Activated CD8-positive, alpha-beta memory T cell treated with anti-CD3 and anti-CD28 coated beads, Interleukin-2, amount 10 ng/mL, durations not matched to agents 7 days and 5 days (primary cell): ENCODE measurements at places on chromosomes 1 and 21. TPM values are rescaled to one million over a fixed set of nuclear protein-coding genes. Genes with fewer than 3 reads are reported as not detected.

CLDN17 gene
- not detected for total RNA-seq

C8A gene
- total RNA-seq: not detected

ADAMTS1 gene
- 2.0 TPM for total RNA-seq

SRGAP2B gene
- 41.2 TPM for total RNA-seq

NMNAT2 gene
- not detected for total RNA-seq

GRCh38 chr1:56376188-56376984 lies 203.0 kb downstream of the PLPP3 start:
- no peak overlapping the region for H3K27ac ChIP-seq
- DNase-seq: no peak
- no peaks in the 10 kb centered on the region for H3K4me1 ChIP-seq
- no peaks in the 10 kb centered on the region for H3K27me3 ChIP-seq
- H3K4me3 ChIP-seq: no peak overlapping the region

DNA sequence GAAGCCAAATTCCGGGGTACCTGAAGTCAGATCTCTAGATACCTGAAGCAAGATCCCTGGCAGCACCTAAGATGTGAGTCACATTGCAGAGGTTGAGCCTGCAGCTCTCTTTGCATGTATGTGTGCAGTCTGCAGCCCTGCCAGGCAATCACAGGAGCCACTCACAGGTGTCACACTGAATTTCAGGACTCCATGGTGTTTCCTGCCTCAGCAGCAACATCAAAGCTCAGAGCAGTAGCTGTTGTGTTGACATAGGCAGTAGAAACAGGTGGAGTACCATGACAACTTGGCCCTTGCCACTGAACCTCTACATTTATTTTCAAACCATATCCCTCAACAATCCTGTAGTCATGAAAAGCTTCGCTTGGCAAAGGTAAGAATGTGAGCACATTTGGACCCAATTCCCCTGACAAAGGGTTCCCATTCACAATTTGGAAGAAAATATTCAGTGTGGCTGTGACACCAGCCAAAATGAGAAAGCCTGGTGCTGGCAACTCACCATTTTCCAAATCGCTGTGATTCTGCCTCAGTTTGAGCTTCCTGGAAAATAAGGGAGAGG lies 419.8 kb upstream of the NFIA start:
- no peaks in the 10 kb centered on the region for H3K4me1 ChIP-seq
- DNase-seq: no peak
- no peaks in the 10 kb centered on the region for H3K36me3 ChIP-seq

DNA sequence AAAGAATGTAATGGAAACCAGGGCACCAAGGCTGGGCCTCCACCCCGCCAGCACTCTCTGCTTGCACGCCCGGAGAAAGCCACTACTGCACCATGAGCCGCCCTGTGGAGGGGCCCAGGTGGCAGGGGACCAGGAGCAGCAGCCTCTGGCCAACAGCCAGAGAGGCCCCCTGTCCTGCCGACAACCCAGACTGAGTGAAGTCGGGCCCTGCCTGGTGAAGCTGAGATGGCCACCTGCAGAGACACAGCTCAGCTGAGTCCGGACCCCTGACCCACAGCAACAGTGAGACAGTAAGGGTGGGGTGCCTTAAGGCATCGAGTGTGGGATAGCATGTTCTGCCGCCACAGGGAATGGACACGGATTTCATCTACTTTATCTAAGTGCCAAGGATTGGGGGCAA lies 28.9 kb downstream of the WDR4 start:
- peaks cover 15% of the 10 kb centered on the region for H3K4me1 ChIP-seq
- H3K27ac ChIP-seq: peak overlapping the region; percentile 15
- H3K4me3 ChIP-seq: no peak overlapping the region
- H3K36me3 ChIP-seq: peaks cover 38% of the 10 kb centered on the region
- H3K27me3 ChIP-seq: no peaks in the 10 kb centered on the region

- H3K27ac ChIP-seq: no peak overlapping the region
- no peak for DNase-seq
- H3K4me3 ChIP-seq: no peak overlapping the region
- no peaks in the 10 kb centered on the region for H3K27me3 ChIP-seq
- H3K36me3 ChIP-seq: no peaks in the 10 kb centered on the region
- no peaks in the 10 kb centered on the region for H3K4me1 ChIP-seq
Measured at GRCh38 chr21:44522753-44523204, 17.2 kb downstream of the KRTAP10-1 start.

DNA sequence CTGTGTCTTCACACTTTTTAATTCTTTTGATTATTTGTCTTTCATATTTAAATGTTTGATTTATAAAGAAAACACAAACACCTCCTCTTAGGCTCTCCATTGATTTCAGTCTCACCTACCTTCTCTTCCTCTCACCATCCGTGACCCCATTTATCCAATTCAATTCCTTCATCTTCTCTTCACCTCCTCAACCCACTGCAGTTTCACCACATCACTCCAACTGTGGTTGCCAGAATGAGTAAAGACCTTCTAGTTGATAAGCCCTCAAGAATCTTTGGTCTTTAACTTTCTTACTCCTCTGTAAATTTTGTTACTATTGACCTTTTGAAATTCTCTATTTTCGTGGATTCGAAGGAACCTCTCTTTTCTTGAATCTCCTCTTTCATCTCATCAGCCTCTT lies 260.7 kb downstream of the CHRM3 start:
- DNase-seq: no peak
- H3K36me3 ChIP-seq: peaks cover 2% of the 10 kb centered on the region
- H3K27ac ChIP-seq: no peak overlapping the region
- H3K4me1 ChIP-seq: no peaks in the 10 kb centered on the region
- no peak overlapping the region for H3K4me3 ChIP-seq
- H3K27me3 ChIP-seq: no peaks in the 10 kb centered on the region

DNA sequence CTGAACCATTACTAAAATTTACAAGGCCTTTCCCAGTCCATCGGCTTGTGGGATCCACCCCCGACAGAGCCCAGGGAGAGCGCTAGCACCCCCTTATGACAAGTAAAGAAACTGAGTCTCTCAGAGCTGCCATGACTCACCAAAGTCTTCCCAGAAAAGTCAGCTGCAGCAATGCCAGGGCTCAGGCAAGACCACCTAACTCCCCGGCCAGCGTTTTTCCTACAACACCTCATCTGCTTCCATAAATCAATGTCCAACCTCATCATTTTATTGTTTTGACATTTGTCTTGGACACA lies 15.0 kb downstream of the DHCR24 start:
- no peak overlapping the region for H3K4me3 ChIP-seq
- peaks cover 44% of the 10 kb centered on the region for H3K36me3 ChIP-seq
- no peaks in the 10 kb centered on the region for H3K27me3 ChIP-seq
- DNase-seq: no peak
- no peaks in the 10 kb centered on the region for H3K4me1 ChIP-seq

- H3K27ac ChIP-seq: no peak overlapping the region
- H3K36me3 ChIP-seq: no peaks in the 10 kb centered on the region
- no peaks in the 10 kb centered on the region for H3K27me3 ChIP-seq
- no peaks in the 10 kb centered on the region for H3K4me1 ChIP-seq
Measured at GRCh38 chr1:113423826-113424225, 33.5 kb downstream of the MAGI3 start.

GRCh38 chr1:23452011-23452411 lies 27.5 kb upstream of the TCEA3 start:
- no peak overlapping the region for H3K27ac ChIP-seq
- peaks cover 8% of the 10 kb centered on the region for H3K27me3 ChIP-seq
- H3K36me3 ChIP-seq: no peaks in the 10 kb centered on the region
- H3K4me1 ChIP-seq: peaks cover 15% of the 10 kb centered on the region

- no peaks in the 10 kb centered on the region for H3K27me3 ChIP-seq
- no peaks in the 10 kb centered on the region for H3K36me3 ChIP-seq
- H3K4me1 ChIP-seq: no peaks in the 10 kb centered on the region
- no peak overlapping the region for H3K4me3 ChIP-seq
Measured at GRCh38 chr1:39971138-39971537, 16.2 kb downstream of the MFSD2A start.

DNA sequence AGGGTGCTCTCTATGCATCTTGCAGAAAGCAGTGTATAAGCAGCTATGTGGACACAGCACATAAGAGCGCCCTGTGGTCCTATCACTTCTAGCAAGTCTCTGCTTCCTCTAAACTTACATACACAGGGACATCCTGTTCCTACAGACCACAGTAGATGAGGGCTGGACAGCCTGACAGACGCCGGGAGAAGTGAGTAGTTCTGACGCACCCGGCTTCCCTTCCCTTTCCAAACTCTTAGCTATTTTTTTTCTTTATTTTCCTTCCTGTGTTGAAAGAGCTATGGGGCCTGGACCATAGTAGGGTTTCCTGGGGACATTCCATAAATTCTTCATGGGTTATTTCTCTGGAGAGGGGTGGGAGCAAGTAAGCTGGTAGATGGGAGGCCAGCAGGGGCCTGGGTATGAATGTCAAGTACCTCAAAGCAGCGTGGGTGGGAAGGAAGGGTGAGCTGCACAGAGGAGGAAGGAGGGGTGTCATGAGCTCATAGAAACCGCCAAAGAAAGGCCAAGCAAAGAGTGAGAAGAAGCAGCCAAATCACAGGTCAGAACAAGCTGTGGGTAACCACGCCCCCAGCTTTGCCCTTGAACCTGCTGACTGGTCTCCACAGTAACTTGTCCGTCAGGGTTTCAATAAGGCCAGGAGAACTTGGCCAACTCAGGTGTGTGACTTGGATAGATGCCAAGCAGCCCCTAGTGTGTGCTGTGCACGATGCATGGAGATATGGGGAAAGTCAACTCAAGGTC lies 36.6 kb downstream of the PLXNA2 start:
- no peaks in the 10 kb centered on the region for H3K36me3 ChIP-seq
- no peak for DNase-seq
- H3K4me1 ChIP-seq: no peaks in the 10 kb centered on the region
- peaks cover 2% of the 10 kb centered on the region for H3K27me3 ChIP-seq
- H3K4me3 ChIP-seq: no peak overlapping the region

DNA sequence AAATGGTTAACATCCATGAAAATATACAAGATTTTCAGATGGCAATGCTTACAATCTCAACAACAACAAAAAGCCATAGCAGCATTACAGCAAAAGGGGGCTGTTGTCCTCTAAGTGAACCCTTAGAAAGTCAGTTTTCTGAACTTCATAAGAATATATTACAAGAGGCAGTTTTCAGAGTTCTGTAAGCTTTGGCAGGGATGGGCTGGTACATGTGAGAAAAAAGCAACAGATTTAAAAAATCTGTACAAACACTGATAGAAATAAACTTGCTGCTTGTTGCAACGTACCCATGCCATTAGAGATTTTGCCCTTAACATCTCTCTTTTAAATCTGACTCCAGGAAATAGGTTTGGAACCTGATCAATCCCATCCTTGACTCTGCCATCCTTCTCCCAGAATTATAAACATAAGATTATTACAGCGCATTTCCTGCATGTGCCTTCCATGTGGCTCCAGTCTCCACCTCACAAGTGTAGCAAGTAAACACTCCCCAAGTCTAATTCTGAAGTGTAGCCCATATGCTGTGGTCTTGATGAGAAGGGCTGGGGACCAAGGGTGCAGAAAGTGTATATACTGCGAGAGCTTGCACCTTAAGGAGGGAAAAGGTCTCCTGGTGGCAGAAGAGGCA lies 101.4 kb upstream of the TSPAN2 start:
- H3K36me3 ChIP-seq: no peaks in the 10 kb centered on the region
- no peak for DNase-seq
- H3K27ac ChIP-seq: no peak overlapping the region
- H3K4me3 ChIP-seq: no peak overlapping the region
- no peaks in the 10 kb centered on the region for H3K4me1 ChIP-seq
- H3K27me3 ChIP-seq: peaks cover 11% of the 10 kb centered on the region

DNA sequence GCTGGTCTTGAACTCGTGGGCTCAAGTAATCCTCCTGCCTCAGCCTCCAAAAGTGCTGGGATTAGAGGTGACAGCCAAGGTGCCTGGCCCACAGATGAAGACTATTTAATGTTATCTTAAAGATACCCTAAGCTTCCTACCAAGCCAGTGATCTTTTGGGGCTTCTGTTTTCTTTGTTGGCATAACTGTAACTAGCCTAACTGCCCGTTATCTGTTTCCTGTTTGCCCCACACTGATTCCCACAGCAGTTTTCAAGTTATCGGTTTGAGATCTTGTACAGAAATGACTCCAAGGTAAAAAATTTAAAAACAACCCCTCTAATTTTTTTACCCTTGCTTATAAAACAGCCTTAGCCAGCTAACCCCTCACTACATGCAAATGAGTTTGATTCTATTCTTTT lies 12.4 kb downstream of the SELL start:
- H3K36me3 ChIP-seq: peaks cover 60% of the 10 kb centered on the region
- peak overlapping the region; percentile 84 for H3K27ac ChIP-seq
- H3K4me3 ChIP-seq: no peak overlapping the region
- H3K4me1 ChIP-seq: peaks cover 88% of the 10 kb centered on the region
- peak; percentile 60 for DNase-seq

DNA sequence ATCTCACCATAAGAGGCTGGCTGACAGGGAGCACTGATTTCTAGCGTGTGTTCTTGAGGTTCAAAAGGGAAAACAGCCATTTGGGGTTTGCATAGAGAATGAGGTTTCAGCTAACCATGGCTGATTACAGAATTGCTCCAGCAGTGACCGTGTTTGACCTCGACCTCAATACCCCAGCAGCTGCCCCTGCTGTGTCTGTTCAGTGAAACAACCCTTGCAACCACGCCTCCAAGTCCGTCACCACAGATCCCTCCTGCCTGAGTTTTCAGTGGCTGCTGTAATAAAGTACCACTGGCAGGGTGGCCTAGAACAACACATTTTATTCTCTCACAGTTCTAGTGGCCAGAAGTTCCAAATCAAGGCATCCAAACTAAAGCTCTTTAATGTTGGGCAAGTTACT lies 147.7 kb downstream of the HUNK start:
- no peak for DNase-seq
- H3K4me1 ChIP-seq: no peaks in the 10 kb centered on the region
- H3K27ac ChIP-seq: no peak overlapping the region
